ENCODE measurements at places on chromosomes 2 and 18.

- DNase-seq: no peak
Measured at GRCh38 chr18:452816-453215, 47.7 kb downstream of the COLEC12 start.

GRCh38 chr2:170292415-170292814, 114.5 kb downstream of the MYO3B start:
- DNase-seq: no peak

DNA sequence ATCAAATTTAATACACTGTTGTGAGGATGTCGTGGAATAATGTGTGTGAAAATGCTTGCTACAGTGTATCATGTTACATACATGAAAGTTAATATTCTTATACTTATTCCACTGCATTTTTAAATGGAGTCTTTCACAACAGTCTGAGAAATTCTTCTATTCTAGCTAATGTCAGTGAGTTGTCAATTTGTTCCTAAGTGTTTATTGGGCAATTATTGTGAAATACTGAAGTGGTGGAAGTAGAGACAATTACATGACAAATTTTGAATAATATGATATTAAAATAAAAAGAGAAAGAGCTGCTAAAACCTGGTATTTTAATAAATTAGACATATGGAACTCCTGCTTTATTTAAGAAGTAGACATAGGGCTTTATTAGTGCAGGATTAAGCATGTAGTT, 176.1 kb downstream of the PTPRM start:
- no peak for DNase-seq

- peak; percentile 25 for DNase-seq
Measured at GRCh38 chr2:241859017-241859435, 332 bp upstream of the PDCD1 start.

DNA sequence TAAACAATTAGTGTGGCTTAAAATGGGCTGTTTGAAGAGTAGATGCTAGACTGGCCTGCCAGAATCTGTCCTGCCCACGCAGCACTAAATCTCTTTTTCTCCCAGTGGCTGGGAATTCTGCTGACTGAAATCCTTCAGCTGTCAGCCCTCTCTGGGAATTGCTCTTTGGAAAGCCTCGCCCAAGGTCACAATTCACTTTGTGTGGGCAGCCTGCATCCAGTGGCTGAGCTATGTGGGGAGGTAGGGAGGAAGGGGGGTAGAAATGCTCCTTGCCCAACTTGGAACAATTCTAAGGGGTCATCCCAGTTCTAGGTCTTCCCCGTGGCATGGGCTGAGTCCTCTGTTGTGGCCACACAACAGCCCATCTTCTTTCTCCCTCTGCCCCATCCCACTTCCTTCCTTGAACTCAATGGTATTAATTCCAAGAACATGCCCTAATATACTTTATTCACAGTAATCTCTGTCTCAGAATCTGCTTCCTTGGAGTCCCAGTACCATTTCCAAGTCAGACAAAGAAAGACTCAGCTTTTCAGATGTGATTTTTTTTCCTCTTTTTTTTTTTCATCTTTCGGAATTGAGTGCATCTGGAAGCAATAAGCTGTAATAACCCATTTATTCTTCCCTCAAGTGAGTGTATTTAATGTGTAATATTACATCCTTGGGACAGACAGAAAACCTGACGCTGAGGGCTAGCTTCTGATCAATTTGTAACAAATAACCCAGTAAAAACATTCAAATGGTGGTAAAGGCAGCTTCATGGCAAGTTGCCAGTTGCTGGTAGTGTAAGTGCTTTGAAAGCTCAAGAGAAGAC, 189.4 kb downstream of the GPD2 start:
- DNase-seq: no peak

DNA sequence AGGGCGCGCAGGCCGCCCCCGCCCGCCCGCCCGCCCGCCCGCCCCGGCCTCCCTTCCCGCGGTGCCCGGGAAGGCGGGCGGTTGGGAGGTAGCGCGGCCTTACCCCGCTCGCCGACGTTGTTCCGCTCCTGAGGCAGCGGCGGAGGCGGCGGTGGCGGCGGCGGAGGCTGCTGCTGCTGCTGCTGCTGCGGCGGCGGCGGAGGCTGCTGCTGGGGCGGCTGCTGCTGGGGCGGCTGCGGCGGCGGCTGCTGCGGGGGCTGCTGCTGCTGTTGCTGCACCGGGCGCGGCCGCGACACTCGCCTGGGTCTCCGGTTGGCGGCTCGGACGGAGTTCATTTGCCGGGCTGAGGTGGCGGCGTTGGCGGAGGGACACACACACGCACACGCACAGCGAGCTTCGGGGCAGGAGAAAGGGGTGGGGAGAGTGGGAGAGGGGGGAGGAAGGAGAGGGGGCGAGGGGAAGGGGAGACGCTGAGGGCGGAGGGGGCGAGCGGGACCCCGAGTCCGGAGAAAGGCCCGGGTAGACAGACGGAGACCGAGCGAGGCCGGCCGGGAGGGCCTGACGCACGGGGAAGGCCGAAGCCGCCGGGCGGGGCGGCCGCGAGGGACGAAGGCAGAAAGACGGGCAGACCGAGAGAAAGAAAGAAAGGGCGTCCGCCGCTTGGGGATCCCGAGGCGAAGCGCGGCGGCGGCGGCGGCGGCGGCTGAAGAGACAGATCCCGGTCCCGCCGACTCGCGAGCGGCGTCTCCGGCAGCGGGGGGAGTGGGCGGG, 727 bp downstream of the FBXO11 start:
- peak; percentile 38 for DNase-seq

GRCh38 chr2:6945087-6945813, 28.0 kb downstream of the RNF144A start:
- no peak for DNase-seq

GRCh38 chr2:192379736-192380135, 185.0 kb upstream of the TMEFF2 start:
- DNase-seq: no peak

DNA sequence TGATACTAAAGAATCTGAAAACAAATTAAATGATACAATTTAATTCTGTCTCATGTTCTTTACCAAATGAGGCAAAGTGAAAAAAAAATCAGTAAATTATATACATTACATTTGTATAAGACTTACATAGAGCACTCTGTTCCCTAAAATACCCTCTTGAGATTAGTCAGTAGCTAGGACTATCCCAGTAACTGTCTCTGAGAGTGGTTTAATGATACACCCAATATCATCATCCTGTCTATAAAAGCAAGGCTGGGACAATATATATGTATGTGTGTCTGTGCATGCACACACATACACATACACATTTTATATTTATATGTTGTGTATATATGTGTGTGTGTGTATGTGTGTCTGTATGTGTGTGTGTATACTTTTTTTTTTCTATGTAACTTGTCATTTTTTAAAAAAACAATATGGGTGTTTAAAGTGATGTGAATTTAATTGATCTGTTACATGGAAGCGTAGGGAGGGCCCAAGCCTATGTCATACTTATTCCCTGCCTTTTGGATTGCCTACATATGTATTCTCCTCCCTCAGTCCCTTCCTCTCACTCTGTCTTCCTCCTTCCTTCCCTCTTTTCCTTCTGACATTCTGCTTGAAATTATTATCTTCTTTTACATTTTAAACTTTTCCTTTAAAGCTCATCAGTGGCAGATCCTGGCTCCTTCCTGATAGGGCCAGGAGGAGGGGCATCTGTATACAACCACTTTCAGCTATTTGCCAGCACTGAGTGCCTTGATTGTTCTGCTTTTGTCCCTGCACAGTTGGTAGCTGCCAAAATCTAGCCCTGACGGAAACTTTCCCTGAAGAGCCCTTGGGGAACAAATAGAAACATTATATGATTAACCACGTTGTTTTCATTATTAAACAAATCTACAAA, 6.8 kb downstream of the ASXL3 start:
- no peak for DNase-seq

- no peak for DNase-seq
Measured at GRCh38 chr2:12284487-12284886, 432.2 kb upstream of the TRIB2 start.

- no peak for DNase-seq
Measured at GRCh38 chr2:191565647-191566198, 112.2 kb upstream of the NABP1 start.

GRCh38 chr18:42801706-42802105, 313.8 kb downstream of the RIT2 start:
- no peak for DNase-seq

DNA sequence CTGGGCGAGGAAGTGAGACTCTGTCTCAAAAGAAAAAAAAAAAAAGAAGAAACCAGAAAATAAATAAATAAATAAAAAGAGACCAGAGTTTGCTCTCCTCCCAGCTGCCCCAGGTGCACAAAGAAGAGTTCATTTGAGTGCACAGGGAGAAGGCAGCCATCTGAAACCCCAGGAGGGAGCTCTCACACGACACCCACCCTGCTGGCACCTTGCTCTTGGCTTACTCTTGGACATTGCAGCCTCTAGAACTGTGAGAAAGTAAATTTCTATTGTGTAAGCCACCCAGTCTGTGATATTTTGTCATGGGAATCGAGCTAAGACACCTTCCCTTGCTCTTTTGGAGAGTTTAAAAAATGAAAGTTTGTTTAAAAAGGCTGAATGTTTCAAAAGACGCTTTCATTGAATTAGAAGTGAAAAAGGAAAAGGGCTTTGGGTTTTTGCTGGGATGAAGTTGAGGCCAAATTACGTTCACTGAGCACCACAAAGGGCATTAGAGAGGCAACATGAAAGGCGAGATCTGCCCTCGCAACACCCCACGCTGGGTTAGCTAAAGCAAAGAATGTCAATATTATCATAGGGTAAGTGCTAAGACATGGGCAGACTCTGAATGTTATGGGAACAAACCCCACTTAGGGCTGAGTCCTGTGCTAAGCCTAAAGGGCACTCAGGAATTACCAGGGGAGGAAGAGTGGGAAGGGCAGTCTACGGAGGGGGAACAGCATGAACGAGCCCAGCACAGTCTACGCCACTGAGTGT, 128.9 kb upstream of the RIOK3 start:
- no peak for DNase-seq

DNA sequence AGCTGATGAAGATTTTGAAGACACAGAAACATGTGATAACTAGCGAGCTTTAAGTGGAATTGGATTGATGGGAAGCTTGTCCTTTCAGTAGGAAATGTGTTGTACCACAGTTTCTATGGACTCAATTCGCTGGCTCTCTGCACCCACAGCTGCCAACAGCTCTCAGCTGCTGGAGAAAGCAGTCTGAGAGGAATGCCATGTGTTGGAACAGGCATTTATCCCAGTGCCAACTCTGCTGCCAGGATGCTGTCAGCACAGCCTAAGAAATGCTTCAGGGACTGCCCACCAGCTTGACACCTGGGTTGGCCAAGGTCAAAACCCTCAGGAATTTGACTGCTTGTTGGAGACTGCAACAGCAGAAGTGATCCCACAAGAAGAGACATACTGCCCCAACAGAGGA, 193.0 kb upstream of the THSD7B start:
- no peak for DNase-seq

DNA sequence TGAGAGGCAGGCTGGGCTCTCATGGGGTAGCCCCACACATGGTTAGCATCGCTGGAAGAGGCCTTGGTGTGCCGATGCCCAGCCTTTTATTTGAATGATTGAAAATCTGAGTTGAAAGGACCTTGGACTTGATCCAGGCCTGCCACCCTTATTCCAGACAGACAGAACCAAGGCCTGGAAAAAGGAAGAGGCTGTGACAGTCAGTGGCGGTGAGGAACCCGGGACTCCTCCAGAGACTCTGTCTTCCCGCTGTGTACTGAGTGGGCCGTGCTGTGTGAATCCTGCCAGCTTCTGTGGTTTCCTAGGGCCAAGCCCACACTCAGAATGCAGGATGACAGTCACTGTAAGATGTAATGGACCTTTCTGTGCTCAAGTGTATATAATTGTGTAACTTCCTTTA, 218.5 kb downstream of the LDLRAD4 start:
- no peak for DNase-seq

DNA sequence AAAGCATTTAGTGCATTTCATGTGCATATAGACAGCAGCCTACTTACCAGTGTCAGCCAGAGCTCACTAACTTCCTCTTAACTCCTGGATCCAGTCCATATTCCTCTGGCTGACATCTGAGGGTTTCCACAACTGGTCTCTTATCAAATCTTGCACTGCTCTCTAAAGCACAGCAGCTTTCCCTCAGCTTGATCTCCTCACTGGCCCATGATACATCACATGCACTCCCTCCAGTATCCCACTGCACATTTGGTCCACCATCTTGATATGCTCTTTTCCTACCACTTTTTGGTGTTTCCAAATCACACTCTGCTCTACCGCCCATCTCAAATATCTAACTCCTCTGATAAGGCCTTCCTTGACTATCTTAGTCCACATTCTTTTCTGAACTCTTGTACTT, 105.0 kb upstream of the ZFP36L2 start:
- DNase-seq: no peak

GRCh38 chr18:48073211-48073930, 142.9 kb upstream of the SMAD2 start:
- no peak for DNase-seq
